ENCODE measurements at places on chromosomes 7 and 10.

- DNase-seq, result no peak
Observed at GRCh38 chr10:92244796-92245195, 46.1 kb downstream of the CPEB3 start.

DNA sequence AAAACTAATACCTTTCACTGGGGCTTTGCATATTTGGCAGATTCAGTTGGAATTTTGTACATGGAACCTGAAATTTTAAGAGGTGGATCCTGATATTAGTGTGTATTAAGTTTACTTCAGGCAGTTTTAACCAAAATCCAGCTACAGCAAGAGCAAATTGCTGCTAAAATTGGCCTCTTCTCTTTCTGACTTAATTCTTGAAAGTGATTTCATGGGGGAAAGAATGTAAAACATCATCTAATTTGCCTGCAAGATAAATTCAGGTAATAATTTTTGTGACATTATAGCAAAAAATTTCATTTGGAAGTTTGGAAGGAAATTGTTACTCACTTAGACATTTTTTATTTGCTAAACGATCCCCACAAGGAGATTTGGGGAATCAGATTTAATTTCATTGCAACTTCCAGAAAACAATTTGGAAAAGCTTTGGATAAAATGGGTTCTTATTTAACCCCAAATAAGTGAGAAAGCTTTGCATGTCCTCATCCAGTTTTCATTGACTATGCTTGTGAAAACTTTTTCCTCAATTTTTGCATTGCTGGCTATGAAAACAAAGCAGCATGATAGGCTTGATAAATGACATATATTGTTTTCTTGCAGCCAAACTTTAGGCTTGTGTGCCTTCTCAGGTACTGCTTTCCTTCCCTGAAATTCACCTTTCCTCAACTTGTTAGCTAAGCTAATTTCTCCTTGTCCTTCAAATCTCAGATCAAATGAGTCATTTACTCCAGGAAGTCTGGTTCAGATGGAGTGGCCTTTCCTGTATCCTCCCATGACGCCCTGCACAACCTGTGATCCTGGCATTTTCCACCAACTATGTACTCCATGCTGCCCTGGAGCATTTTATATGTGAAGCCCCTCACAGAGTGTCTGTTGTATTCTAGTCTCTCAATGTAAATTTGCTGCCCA lies 27.4 kb upstream of the ZNF438 start:
- no peak for DNase-seq

GRCh38 chr7:15963206-15963605 lies 276.7 kb upstream of the MEOX2 start:
- no peak for DNase-seq

DNA sequence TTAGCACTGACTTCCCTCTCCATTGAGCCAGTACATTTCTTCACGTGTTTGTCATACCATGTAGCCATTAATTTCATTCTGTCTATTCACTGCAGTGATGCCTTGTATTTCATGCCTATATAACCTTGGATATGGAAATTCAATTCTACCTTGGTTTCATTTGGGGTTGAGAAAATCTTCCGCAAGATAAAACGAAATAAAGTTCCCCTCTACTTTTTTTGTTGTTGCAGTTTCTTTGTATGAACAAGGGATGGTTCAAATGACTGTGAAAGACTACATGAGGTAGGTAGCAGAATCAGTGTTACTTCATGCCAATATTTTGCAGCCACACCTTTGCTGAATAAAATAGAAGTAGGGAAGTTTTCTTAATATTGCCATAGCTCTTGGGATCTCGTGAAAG lies 55.6 kb downstream of the ITPRID1 start:
- no peak for DNase-seq

DNA sequence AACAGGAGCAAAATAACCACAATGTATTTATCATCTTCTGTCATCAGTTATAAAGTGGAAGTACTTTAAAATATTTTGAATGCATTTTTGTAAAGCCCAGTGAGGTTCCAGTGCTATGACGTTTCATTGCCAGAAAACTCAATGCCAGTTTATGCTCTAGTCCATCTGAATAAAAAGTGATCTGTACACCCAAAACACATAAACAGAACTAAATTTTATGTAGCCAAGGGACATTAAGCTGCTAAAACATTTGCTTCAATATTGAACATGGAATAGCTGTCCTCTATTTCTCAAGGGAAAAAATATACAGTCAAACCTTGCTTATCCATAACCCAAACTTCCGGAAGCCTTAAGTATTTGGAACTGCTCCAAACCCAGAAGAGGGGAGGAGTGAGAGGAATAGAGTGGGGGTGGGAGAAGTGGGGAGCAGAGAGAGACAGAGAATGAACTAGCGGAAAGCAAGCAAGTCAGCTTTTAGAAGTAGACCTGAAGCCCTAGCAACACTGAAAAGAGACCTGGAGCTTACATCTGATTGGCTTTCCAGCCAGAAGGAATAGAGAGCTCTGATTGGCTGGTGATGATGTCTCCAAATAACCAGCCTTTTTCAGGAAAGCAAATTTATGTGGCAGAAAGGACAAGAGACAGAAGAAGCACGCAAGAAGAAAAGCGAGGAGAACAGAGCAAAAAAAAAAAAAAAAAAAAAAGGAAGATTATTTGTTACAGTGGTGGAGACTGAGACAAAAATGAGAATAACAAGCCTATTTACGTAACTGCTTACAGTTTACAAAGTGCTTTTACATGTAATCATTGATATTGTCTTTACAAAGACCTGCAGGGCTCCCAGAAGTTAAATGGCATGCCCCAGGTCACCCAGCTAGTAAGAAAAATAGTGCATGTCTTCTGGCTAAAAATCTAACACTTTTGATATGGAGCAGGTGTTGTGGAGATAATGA lies 196.0 kb downstream of the RNLS start:
- DNase-seq, result no peak

DNA sequence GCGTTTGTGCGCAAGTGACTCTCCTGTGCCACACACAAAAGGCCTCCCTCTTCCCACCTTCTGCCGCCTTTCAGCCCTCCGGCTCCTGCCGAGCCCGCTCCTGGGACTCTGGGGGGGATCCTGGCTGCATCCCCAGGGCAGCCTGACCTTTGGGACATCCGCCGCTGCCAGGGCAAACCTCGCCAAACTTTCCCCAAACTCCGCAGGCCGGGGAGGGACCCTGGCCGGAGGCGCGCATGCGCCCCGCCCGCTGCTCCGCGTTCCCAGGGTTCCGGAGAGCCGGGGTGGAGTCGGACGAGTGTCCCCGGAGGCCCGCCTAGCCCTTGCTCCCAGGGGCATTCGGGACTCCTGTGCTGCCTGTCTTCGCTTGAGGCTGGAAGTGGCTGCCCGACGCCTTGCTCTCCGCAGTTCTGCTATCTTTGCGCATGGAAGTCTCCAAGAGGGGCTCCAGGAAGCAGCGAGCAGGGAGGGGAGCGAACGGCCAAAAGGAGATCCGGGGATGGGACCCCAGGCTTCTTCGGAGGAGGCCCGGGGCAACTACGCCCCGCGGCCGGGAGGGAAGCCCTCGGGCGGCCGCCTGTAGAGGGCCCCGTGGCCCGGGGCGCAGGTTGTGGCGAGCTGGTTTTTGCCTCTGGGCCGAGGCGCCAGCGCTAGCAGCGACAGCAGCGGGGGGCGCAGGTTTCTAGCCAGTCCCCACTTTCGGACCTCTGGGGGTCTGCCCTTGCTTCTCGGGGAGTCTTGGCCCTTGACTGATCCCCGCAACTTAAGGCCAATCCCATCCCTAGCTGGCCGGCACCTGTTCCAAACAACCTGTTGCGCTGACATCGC lies 7.0 kb downstream of the PTF1A start:
- no peak for DNase-seq

DNA sequence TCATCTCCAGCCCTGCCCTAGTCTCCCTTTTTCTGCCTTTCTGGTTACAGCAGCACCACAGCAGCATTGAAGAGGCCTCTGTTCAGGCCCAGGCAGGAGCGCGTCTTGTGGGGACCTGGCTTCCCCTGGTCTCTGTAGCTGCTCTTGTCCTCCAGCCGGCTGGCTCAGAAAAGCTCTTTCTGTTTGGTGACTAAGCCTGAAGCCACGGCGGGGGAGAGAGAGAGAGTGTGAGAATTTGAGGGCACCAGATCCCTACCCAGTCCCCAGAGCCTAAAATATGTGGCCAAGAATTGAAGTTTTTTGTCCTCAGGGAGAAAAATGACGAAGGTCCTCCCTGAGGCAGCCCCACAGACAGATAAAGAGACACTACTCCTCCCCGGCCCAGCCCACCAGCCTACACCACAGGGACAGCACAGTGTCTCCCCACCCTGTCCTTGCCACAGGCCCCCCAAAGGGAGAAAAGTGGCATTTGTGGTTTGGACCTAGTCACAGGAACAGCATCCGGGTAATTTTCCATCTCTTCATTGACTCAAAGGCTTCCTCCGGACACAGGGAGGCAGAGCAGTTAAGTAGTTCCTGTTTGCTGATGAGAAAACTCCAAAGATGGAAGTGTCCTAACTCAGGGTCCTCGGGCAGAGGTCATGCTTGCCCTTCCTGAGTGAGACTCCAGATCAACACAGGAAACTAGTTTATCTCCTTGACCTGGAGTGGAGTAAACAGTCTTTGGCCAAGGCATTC lies 13.3 kb upstream of the FAM180A start:
- no peak for DNase-seq

GRCh38 chr10:45452743-45453452 lies 78.9 kb downstream of the ALOX5 start:
- no peak for DNase-seq

DNA sequence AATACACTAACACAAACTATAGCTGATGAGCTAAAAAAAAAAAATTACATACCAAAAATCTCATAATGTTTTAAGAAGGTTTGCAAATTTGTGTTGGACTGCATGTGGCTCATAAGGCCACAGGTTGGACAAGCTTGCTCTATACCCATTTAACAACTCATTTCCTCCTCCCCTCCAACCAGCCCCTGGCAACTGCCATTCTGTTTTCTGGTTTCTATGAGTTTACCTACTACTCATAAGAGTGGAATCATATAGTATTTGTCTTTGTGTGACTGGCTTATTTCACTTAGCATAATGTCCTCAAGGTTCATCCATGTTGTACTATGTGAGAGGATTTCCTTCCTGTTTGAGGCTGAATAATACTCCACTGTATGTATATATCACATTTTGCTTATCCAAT lies 100.4 kb upstream of the ARHGAP21 start:
- no peak for DNase-seq

DNA sequence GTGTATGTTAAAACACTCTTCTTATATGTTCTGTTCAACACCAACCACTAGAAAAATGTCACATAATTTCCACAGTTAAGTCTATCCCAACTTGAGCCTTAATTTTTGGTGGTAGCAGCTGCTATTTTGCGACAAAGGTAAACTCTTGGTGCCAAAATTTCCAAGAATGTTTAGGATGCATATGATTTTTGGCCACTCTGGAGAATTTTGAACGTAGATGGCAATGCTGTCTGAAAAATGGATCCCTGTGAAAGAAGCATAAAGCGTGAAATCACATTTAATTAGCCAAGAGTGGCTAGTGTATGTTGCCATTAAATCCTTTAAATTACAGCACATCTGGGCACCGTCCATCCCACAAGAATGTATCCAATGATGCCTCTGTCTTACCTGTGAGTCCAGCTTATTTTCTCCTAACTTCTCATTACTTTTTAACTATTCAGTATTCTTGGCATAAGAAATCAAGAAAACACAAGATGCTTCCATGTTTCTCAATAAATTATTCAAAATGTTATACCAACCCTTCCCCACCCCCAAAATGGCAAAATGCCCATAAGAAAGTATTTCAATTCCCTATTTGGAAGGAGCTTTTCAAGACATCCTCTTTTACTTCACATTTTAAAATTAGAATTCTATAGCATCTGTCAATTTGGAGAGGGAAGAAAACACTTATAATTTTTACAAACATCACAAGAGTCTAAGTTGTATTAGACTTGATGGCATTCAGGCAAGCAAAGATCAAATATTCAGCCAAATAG lies 12.4 kb downstream of the PTPRZ1 start:
- DNase-seq, result no peak

DNA sequence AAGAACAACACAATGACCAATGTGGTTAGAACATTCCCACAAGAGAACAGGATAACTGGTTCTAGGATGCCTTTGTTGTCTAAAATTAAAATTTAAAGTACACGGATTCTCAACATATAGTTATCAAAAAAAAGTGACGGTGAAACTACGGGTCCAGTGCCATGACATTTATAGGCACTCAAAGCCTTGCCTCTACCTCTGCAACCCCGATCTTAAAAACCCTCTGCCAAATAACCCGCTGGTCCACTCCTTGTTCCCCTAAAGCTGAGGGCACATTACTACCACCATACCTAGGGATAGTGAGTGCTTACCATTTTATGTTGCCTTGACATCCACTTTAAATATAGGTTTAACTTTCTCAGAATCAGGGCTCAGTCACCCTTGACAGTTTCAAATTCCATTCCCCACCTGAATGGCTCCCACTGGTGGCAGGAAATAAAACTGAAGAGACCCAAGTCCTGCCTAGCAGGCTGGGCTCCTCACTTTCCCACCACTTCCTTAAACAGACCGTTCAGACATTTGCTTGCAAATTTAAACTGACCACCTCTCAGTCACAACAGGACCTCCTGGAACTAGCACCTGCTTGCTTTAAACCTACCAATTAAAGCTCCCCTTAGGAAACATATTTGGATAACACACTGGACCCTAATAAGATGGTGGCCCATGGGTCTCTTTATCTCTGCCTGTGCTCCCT lies 169.9 kb upstream of the ASAH2 start:
- DNase-seq, result no peak

GRCh38 chr10:17256627-17257026 lies 28.6 kb downstream of the VIM start:
- DNase-seq, result no peak

GRCh38 chr7:50651271-50651989 lies 86.2 kb upstream of the DDC start:
- no peak for DNase-seq

- no peak for DNase-seq
Observed at GRCh38 chr7:71363223-71363622, 231.3 kb downstream of the GALNT17 start.

GRCh38 chr10:131843089-131843595 lies 57.7 kb upstream of the PPP2R2D start:
- DNase-seq, result no peak

GRCh38 chr10:79116368-79116767 lies 47.6 kb downstream of the ZMIZ1 start:
- DNase-seq, result no peak

DNA sequence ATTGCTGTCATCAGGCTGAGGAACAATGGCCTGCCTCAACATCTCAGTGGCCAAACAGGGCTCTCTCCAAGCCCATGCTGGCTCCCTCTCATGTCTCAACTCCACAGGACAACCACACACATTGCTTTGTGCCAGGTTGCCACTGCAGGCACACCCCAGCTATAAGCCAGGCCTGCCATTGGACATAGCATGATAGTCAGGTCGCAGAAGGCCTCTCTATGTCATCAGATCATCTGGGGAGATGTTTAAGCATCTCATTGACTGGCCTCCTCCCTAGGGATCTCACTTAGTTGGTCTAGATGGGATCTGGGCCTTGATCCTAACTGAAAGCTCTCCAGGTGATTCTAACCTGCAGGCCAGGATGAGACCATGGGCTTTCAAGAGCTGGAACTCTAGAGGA lies 257.2 kb downstream of the GRID1 start:
- no peak for DNase-seq

DNA sequence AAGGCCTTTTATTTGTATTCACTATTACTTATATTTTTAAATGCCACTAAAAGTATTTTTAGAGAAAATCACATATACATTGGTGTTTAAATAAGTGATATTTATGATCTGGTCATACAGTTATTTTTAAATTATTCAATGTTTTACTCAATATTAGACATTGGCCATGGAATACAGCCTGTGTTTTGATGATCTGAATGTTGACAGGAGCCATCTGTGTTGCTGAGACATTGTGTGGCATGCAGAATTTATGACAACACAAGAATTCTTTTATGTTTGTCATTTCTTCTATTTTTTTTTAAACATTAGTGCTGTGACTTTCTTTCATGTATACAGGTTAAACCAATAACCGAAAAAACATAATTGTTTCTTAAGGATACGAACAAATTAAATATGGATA lies 156.2 kb downstream of the CCSER2 start:
- no peak for DNase-seq
